ENCODE measurements at places on chromosomes 2 and 18.

- no peak for DNase-seq
These were observed 712.5 kb upstream of the LRATD1 start for GRCh38 chr2:13919981-13920382.

DNA sequence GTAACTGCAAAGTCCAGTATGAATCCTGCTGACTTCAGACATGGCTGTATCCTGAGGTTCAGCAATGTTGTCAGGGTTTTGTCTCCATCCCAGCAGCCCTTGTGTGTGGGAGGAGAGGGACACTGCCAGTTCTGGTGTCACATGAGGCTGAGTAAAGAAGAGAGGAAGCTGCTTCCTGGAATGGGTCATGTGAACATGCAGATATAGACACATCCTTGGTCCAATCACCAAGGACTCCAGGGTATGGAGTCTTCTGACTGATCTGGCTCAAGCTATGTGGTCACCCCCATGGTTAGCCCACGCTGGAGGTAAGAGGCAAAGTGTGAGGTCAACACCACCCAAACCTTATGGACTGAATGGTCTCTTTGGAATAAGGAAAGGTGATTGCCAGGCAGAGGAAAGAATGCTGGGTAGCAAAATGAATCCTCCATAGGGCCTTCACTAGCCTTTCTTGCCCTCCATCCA, 134.4 kb upstream of the SLC1A4 start:
- no peak for DNase-seq

DNA sequence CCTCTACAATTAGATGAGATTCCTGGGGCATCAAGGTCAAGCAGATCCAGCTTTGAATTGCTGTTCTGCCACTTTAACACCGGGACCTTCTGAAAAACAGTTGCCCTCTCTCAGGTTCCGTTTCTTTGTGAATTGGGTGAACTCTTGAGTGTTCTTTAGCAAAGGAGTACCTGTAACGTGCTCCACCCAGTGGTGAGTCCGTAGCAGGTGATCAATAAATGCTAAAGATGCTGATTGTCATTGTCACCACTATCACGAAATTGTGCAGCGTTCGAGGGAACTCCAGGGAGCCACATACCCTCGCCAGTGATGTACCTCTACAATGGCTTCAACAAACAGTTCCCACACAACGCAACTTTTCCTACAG, 81.9 kb downstream of the TCF7L1 start:
- DNase-seq = no peak

DNA sequence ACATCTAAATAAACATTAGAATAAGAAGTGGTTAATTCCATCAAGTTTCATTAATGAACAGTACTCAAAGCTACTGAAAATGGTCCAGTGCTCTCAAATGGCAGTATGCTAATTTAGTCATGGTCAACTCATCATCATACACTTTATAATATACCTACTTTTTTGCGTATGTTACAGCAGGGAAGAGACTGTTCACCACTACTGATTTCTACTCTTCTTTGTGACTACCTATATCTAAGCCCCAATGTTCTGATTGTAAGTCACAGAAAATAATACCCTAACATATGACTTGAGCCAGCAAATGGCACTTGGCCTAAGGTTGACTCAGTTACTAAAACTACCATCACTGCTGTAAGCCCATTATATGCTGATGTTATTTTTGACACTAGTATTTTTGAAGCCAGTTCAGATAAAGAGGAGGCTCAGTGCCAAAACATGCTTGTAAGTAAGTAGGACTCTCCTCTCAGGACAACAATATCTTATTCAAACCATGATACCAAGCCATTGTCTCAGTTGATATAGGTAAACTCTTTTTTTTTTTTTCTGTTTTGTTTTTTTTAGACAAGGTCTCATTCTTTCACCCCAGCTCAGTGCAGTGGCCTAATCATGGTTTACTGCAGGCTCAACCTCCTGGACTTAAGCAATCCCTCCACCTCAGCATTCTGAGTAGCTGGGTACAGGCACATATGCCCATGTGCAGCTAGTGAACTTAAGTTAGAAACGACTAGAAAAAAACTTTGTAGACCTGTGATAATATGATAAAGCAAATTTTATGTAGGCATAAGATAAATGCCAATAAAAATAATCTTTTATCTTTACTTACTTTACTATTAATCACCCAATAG, 266.9 kb downstream of the ZNF385B start:
- DNase-seq = no peak

GRCh38 chr2:38494394-38494793, 108.3 kb downstream of the HNRNPLL start:
- no peak for DNase-seq

- DNase-seq = no peak
These were observed 917 bp upstream of the PRKAG3 start for GRCh38 chr2:218832520-218832919.

DNA sequence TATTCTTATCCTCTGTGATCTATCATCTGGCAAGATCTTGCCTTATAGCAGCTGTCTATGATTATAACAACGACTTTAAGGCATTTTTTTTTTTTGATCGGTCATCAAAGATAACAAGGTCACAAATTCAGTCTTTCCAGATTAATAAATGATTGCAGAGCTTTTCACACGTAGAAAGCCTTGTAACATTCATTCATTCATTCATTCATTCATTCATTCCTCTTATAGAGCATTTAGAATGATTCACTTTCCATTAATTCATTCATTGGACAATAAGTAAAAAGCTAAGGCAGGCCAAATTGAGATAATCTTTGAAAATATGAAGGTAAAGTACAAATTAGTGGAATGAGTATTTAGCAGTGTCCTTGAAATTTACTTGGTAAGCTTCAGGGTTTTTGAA, 223.7 kb downstream of the NUP35 start:
- DNase-seq = no peak

DNA sequence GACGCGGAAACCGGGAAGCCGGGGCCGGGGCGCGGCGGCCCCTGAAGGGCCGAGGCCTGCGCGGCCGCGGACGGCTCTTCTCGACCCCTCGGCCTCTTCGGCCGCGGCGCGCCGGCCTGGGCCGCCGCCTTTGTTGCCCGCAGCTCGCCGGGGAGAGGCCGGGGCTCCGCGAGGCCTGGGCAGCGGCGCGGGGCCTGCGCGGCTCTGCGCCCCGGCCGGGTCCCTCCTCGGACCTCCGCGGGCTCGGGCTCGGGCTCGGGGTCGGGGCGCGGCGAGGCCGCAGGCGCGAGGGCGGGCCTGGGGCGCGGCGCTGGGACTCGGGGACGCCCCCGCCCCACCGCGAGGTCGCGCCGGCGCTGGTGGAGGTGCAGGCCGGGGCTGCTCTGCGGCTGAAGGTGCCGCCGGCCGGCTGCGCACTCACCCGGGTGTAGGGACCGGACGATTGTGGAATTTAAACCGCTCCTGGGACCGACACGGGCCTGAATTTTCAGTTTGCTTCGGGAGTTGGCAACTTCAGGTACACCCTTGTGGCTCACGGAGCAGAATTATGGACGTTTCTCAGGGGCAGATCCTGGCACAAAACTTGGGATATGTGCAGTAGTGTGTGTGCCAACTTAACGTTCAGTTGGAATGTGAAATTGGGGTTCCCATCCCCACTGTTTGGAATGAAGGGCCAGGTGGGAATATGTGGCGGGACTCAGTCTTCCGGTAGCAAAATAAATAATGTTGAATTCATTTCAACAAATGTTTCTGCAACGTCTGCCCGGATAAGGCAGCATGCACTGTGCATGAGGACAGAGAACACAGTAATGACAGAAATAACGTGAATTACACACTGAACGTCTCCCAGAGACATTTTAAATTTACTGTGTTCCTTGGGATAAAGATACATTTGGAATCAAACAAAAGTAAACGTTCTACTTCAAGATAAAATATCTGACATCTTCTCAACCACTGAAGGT, 787 bp downstream of the SOCS6 start:
- no peak for DNase-seq

DNA sequence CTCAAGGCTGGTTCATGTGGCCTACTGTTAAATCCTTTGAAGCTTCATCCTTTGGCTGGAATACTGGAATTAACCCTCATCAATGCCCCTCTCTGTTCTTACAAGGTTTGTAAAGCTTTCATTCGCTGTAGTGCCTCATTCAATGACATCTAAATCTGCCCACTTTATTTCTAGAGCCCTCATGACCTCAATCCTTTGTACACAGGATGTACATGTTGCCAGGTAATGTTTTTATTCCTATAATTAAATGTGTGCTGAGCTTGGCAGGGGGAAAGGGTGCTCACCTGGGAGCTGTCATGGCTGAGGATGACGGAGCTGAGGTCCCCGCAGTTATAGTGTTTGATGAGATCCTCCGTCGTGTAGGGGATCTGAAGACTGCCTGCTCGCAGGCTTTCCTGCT, 39.3 kb downstream of the TRABD2A start:
- DNase-seq = no peak

DNA sequence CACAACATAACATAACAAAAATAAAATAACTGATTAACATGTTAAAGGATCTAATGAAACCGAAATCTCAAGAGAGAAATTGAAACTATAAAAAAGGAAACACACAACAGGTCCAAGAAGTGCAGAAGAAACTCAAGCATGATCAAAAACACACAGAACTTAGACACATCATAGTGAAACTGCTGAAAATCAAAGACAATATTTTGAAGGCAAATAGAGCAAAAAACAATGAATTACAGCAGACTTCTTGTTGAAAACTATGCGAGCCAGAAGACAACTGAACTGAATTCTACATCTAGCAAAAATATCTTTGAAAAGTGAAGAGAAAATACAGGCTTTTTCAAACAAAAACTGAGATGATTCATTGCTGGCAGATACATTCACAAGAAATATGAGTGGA, 61.3 kb downstream of the UGP2 start:
- DNase-seq = no peak

- no peak for DNase-seq
These were observed 78.2 kb upstream of the ITGB6 start for GRCh38 chr2:160278101-160278878.

DNA sequence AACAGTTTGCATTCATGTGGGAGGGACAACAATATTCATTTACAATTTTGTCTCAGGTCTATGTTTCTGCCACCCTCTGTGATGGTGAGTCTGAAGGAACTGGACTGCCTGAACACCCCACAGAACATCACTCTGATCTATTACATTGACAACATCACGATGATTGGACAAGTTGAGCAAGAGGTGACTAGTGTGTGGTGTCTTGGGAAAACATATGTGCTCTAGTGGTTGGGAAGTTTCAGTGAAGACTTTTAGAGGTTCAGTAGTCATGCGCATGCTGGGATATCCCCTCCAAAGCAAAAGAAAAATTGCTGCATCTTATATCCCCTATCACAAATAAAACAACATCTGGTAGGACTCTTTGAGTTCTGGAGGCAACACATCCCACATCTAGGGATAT, 18.6 kb upstream of the CTLA4 start:
- no peak for DNase-seq

GRCh38 chr2:10541775-10542432, 93.8 kb upstream of the ODC1 start:
- no peak for DNase-seq

DNA sequence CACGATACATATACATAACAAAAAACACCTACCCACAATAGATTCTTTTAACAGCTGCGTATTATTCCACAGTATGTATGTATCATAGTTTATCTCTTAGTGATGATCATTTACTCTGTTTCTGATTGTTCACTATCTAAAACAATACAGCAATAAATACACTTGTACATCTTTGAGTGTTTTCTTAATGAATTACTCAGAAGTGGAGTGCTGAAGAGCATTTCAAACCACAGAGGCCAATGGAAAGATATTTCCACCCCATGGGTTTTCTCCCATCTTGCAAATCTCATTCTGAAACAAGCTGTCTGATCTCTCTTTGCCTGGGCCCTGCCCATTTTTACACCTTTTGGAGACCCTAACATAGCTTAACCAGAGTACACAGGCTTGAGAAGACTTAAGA, 113.8 kb upstream of the KLF7 start:
- no peak for DNase-seq

DNA sequence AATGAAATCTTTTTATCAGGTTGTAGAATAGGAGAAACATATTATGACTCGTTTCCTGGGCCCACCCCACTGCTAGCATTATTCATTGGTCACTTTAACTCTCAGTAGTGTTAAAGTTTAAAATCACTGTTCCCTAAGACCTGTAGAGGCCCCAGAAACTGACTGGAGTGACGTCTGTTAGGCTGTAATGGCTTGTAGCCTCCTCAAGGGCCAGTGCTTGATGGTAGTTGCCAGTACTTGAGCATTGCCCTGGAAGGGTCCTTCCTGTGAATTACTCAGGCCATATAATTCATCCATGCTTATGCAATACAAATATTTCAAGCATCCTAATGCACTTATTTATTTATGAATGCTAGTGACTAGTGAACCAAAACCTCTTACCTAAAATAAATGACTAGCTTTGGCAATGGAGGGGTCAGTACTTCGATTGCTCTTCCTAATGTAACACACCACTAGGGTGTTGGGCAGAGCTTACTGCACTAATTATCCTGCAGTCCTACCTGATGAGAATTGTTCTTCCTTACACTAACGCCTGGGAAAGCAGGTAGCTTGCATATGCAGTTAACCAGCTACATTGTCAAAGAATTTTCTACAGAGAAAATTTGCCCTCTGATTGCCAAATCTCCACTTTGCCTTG, 31.2 kb downstream of the ARHGAP25 start:
- DNase-seq = no peak

DNA sequence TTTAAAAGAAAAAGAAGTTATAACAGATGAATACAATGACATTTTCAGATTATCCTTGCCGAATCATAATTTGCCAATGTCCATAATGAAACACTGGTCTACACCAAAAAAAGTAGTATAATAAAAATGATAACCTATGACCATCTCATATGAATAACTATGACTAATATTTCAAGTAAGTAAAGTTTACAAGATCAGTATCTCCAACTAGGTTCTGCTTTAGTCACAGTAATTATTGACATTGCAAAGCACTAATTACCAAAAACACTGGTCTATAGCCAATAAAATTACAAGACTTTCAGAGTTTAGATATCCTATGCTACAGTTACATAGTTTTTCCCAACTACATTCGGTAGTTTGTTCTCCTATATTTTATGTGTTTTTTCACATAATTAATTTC, 136.7 kb downstream of the MEMO1 start:
- no peak for DNase-seq

DNA sequence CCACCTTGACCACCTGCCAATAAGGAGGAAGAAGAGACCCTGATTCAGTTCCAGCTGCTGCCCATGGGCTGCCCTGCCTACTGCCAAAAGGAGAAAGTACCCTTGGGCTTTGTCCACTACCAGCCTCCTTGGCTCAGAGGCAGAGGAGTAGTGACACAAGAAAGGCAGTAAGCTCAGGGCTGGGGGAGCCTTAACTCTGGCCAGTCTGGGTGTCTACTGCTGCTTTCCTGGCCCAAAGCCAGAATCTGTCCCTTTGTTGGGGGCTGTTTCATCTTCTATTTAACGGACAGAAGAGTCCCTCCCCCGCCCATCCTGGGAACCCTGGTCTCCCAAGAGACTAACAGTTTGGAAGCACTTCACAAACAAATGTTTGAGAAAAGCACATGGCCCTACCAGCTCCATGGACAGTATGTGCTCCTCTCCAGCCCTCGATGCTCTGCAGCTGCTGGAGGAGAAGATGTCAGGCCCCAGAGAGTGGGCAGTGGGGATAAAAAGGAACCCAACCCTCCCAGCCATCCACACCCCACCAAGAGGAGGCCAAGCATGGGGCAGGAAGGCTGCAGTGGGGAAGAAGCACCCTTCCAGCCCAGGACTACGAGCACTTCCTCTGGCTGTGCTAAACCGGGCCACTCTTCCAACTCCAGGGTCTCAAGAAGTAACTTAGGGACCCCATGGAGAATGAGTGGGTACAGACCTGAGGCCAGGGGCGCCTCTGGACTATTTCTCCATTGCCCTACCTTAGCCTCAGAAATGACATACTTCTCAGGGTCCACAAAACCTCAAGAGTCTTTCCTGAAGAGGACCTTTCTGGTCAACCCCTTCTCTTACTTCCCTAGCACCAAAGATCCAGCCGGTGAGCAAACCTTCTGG, 1.2 kb downstream of the ATG9A start:
- DNase-seq = no peak
